ENCODE measurements at places on chromosomes 7 and 10. TPM values are rescaled to one million over a fixed set of nuclear protein-coding genes. Genes with fewer than 3 reads are reported as not detected.

ASB15 gene
- total RNA-seq, result not detected

NEUROG3 gene
- total RNA-seq, result not detected

RSU1 gene
- total RNA-seq, result 46.6 TPM

KIN gene
- 7.5 TPM for total RNA-seq

FAM25C gene
- not detected for total RNA-seq

TCTN3 gene
- 61.7 TPM for total RNA-seq
